ENCODE measurements at places on chromosomes 2 and 18.

DNA sequence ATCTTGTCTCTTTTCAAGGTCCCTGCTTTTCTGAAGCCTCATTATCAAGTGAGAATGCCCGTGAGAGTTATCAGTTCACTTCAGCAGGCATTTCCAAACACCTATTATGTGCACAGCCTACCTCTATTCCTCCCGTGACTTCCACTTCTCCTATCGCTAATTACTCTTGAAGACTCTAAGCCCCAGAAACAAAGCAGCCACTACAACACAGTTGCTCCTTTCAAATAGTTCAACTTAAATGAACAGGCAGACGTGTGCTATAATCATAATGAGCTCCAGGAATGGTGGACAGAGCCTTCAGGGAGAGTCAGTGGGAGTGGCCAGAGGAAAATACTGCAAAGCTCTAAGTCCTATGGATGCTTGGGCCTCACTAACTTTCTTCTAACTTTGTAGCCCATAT, 159.0 kb downstream of the RDH14 start:
- DNase-seq, result no peak

DNA sequence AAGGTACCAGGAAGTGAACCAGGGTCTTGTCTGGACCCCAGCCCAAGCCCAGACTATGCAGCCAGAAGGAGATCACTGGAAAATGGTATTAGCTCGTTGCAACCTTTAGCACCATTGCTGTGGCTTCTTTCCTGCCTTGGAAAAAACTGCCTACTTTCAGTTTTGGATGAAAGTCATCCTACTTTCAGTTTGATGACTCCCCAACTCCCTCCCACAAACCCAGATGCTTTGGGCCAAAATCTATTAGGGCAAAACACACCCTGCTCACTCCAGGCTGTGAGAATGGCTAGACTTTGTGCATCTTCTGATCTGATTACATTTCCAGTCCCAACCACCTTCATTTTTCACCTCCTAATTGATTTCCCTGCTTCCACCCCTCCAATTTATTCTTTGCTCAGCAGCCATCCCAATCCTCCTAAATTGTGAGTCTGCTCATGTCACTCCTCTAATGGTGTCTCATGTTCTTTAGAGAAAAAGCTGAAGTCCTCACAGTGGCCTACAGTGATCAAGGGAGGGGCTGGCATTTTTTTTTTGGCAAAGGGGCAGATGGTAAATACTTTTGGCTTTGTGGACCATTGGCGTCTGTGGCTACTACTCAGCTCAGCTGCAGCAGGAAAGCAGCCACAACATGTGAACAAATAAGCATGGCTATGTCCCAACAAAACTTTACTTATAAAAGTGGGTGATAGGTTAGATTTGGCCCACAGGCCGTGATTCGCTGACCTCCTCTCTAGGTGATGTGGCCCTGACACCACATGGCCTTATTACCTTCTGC, 368.7 kb downstream of the SLC4A3 start:
- DNase-seq, result no peak

- no peak for DNase-seq
Observed at GRCh38 chr2:236545248-236545658, 24.4 kb upstream of the ACKR3 start.

GRCh38 chr2:157439824-157440186, 4.1 kb downstream of the CYTIP start:
- DNase-seq, result no peak

DNA sequence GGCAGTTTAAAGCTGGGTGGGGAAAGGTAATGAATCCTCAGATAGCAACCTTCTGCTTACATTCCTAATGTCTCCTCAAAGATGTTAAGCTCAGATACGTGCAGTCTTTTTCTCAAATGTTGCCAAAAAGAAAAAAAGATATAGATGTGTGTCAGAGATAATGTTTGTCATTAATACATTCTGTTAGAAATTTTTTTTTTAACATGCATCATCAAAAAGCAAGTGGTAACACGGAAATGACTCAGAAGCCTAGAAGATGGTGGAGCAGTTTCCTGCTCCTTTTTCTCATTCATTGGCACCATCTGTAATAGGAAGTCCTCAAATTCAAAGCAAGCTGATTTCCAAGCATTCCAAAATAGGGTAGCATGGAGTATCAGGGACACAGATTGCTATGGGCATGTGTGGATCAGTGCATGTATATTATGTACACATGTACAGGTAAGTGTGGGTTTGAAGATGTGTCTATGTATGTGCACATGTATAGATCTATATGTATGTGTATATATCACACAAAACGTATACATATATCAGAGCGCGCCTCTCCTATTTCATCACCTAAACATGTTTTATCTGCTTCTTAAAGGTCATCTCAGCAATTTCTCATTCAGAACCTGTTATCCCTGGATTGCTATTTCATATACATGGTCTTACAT, 79.9 kb upstream of the ITGB6 start:
- no peak for DNase-seq

DNA sequence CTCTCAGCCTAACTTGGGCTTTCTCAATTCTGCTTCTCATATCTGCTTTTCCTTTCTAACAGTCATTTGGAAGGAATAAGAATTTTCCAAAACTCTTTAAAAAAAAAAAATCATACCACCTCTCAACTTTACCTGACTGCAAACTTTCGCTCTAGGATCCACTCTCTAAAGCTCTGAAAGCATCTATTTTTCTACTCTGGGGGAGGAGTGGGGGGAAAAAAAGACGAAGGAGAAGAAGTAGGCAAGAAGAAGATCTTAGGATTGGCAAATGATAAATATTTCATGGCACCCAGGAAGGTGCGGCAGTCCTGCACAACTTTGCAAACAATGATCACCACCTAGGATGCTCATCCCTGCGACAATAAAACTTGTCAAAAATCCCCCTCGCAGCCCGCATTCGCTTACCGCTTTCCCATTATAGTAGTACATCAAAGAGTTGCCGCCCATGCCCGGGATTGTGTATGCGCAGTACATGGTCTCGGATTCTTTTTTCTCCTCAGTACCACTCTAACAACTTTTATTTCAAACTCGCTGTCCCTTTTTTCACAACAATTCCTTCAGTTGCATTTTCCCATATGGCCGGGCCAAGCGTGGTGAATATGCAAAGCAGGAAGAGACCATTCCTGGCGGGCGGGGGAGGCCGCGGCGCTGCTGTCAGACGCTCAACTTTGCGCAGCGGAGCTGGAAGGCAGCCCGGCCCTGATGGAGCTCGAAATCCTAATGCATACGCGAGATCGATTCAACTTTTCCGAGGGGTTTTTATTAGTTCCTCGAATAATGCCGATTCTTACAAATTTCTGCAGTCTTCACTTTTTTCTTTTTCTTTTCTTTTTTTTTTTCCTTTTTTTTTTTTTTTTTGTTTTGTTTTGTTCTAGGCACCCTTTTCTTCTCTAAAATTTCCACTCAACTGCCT, 266.5 kb downstream of the TCF4 start:
- DNase-seq, result no peak

DNA sequence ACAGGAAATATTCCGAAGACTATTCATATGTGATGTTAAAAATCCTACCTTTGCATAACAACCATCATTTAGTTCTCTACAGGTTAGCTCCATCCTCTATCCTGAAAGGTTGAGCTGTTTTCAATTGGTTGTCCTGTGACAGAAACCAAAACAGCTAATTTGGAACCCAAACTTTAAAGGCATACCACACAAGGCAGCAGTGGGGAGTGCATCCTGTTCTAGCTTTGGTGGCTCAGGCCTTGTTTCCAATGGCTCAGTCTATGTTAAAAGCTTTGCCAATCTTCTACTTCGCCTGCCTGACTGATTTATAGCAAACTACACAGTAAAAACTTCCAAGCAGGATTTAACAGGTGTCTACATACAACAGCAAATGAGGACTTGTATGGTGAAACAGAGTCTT, 3.2 kb downstream of the CD226 start:
- DNase-seq, result no peak

GRCh38 chr18:69963196-69963595, 15.5 kb upstream of the CD226 start:
- DNase-seq, result no peak

DNA sequence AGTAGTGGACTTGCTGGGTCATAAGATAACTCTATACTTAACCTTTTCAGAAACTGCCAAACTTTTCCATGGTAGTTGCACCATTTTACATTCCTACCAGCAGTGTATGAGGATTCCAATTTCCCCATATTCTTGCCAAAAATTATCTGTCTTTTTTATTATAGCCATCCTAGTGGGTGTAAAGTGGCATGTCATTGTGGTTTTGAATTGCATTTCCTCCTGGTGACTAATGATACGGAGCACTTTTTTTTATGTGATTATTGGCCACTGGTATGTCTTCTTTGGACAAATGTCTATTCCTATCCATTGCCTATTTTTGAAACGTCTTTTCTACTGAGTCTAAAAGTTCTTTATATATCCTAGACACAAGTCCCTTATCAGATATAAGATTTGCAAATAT, 44.3 kb downstream of the CACNB4 start:
- no peak for DNase-seq

DNA sequence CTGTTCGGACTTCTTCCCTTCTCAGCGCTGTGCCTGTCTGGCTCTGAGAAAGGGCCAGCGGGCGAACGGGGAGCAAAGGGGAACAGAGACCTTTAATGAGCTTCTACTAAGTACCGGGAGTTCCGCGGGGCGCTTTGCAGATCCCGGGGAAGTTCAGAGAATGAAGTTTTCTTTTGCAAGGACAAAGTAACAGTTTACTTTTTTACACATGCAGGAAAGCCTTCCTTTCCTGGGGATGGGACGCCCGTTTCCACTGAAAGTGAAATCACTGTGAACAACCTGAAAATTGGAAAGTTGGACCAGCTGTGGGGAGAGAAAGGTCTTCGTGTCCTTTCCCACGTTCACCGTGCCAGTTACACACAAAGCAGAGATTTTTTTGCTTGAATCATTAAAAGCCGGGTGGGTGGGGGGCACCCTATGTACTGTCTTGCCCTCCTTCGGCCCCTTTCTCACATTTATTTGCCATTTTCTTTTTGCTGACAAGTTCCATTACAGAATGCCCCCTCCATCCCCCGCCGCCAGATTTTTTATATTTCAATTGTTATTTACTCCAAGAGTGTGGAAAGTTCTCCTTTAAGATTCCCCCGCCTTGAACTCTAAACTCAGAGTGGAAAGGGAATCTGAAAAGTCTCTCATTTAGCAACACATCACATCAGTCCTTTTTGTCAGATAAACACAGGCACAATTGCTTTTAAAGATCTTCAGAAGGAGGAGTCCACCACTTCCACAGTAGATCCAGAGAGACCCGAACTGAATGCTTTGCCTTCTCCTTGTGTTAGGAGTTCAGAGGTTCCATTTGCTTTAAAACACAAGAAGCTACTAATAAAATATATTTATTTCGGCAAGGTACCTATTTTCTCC, 1.1 kb upstream of the FN1 start:
- no peak for DNase-seq

DNA sequence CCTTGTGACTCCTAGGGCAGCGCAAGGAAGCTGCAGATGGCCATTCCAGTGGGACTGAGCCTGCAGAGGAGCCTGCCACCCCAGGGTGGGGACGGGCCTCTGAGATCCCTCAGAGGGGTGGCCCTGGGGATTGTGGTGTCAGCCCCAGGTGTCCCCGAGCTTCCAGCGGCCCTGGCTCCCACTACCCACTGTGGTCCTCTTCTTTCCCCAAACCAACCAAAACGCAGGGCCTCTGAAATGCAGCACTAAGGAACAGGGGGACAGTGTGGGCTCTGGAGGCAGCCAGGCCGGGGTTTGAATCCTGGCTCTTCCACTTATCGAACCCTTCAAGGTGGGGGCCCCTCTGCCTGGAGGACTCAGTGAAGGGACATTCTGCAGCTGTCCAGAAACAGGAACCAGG, 32.7 kb downstream of the ATOH8 start:
- no peak for DNase-seq

DNA sequence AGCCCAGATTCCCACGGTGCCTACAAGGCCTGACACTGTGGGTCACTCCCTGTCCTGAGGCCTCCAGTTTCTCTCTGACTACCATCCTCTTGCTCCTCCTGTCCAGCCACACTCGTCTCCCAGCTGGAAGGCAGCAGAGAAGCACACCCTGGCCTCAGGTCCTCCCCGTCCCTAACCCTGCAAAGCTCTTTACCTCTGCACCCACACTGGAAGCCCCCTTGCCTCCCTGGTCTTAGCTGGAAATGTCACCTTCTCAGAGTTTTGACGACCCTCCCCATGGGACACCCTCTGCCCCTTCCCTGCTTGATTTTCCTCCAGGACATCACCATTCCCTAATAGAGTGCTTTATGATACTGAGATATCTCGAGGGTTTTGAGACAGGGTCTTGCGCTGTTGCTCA, 10.6 kb downstream of the RNU2-63P start:
- no peak for DNase-seq

DNA sequence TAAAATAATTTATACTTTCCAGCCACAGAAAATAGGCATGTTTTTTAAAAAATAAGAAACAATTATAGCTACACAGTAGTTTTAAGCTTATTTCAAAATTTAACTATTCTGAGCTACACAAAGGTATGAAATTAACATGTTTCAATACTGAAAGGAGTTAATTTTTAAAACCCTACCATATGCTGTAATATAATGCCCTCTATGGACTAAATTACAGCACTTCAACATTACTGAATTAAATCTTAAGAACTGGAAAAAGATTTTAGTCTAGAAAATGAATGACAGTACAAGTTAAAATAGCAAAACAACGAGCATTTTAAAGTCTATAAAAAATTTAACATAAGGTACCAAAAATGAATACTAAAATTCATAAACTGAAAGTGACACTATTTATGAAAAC, 36.3 kb downstream of the RTN4 start:
- DNase-seq, result no peak

DNA sequence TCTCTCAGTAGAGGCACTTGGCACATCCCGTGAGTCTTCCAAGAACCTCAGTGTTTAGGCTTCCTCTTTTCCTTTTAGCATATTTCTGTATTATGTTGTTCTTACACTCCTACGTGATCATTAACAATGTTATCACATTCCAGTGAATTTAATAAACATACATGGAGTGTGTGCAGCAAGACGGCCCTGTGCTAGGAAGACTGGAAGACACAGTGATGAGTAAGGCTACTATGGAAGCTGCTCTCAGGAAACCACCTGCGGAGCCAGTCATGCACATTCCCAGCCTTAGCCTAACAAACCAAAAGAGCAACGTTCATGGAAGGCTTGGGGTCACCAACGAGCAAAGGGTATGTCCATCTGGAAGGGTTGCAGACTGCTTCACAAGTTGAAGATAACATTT, 103.4 kb downstream of the ETAA1 start:
- DNase-seq, result no peak

- no peak for DNase-seq
Observed at GRCh38 chr18:58132595-58133261, 88.7 kb downstream of the NEDD4L start.

GRCh38 chr2:129763190-129763846, 216.1 kb upstream of the RAB6C start:
- DNase-seq, result no peak

DNA sequence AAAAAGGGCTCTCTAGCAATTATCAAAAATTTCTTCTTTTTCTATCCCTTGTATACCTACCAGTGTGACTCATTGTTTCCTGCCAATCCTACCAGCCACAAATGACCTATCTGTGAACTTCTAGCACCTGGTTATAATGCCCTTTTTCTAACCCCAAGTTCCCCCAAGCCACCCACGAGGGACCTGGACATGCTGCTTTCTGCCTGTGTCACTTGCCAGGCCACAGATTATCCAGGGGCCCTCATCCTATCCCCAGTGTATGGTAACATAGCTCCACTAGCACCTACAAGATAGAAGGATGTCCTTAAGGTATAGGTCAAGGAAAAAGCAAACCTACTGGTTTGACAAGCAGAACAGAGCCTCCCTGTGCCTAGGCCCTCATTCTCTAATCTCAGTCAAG, 26.8 kb downstream of the AAK1 start:
- DNase-seq, result peak; percentile 23

- no peak for DNase-seq
Observed at GRCh38 chr2:122663620-122664019, 908.2 kb downstream of the TSN start.

- no peak for DNase-seq
Observed at GRCh38 chr2:234841321-234842015, 110.3 kb upstream of the SH3BP4 start.

Data from T-helper 17 cell (primary cell).